Stimulated activated CD8-positive, alpha-beta memory T cell treated with anti-CD3 and anti-CD28 coated beads, Interleukin-12 subunit alpha, Interleukin-12 subunit beta, amount 100 ng/mL, for 1 hour (primary cell): ENCODE measurements at places on chromosomes 6 and 20.

DNA sequence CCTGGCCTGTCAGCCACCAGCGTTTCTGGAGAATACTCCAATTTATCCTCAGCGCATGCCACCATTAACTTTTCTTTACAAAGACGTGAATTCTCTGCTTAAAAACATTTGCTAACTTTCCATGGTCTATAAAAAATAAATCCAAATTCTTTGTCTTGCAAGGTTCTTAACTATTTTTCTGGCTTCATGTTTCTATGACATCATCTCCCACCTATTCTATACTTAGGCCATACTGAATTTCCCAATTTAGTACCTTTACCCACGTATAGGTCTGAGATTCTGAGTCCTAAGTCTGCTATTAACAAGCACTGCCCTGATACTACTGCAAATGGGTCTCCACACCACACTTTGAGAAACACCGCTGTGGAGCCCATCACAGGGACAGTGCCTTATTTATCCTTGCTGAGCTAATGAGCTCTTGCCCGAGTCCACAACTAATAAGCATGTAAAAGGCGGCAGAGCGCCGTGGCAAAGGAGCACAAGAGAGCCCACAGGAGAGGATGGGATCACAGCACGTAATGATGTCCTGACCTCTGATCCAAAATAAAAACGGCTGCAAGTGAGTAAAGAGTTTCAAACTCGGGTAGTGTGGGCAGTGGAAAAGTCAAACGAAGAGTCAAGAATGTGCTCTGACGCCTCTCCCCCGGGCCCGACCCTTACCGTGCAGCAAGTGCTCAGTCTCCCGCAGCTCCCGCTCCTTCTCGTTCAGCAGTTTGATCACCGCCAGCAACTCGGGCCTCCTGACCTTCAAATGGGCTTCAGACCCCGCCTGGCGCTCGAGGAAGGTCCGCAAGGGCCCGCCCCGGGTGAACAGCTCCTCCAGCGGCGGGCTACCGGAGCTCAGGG is 519 bp downstream of the MTRF1L start:
- no peak for DNase-seq

DNA sequence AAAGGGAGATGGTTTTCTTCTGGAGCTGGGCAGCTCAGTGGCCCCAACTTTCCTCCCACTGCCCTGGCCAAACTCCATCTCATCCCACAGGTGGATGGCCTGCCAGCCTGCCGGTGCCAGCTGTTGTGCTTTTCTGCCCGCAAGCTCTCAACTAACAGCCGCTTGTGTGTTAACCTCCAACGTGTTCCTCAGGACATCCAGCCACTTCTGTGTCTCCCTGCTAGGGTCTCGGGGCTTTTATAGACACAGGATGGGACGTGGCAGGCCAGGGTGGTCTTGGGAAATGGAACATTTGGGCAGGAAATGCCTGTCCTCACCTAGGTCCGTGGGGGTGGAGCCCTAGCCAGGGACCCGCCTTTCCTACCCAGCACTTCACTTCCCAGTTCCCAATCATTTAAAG is 171.1 kb upstream of the RGS17 start:
- DNase-seq, result no peak

GRCh38 chr6:135922746-135923145 is 71.2 kb downstream of the PDE7B start:
- no peak for DNase-seq

GRCh38 chr6:156852858-156853216 is 75.7 kb downstream of the ARID1B start:
- no peak for DNase-seq

GRCh38 chr6:158605266-158605878 is 39.2 kb downstream of the DYNLT1 start:
- DNase-seq, result peak; percentile 13
